ENCODE measurements at places on chromosomes 6 and 20. TPM values are rescaled to one million over a fixed set of nuclear protein-coding genes. Genes with fewer than 3 reads are reported as not detected.

GRCh38 chr20:40451552-40451951 lies 237.5 kb downstream of the MAFB start:
- no peak for DNase-seq

SRMS gene
- not detected for total RNA-seq

- DNase-seq = no peak
Observed at GRCh38 chr6:42726485-42727086, 4.2 kb upstream of the PRPH2 start.

GRCh38 chr20:38866265-38867061 lies 59.8 kb upstream of the FAM83D start:
- no peak for DNase-seq

- no peak for DNase-seq
Observed at GRCh38 chr20:41670631-41671030, 52.5 kb upstream of the CHD6 start.

SOX18 gene
- total RNA-seq = 2.4 TPM

DNA sequence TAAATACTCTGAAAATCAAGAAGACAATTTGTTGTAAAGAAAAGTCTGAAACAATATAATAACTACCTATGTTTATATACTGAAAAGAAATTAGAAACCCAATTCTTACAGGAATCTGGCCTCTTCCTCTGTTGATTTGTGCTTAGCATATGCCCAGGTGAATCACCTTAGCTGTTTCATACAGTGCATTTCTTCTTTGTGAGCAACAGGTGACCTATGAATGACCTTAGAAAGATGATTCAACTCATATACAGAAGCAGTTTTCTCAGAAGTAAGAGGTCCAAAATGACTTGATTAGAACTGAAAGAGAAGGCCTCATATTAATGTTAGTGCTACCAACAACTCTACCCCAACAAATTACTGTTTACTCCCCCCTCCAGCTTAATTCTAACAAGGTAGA lies 419.5 kb upstream of the ID4 start:
- no peak for DNase-seq

DNA sequence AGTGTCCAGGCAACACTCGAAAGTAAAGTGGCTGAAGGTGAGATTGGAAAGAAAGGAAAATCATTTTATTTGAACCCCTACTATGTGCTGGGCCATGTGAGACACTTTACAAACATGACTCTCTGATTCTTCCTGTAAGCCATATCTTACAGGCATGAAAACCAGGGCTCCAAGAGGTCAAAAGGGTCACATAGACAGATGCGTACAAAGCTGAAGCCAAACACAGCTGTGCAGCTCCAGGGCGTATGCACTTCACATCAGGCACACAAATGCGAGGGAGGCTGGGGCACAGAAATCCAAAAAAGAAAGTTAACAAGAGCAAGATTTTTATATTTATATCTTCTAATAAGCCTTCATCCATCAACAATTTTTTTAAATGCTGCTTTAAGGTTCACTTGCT lies 176.5 kb downstream of the PHACTR1 start:
- DNase-seq = no peak

RCAN2 gene
- 16.4 TPM for total RNA-seq

DNA sequence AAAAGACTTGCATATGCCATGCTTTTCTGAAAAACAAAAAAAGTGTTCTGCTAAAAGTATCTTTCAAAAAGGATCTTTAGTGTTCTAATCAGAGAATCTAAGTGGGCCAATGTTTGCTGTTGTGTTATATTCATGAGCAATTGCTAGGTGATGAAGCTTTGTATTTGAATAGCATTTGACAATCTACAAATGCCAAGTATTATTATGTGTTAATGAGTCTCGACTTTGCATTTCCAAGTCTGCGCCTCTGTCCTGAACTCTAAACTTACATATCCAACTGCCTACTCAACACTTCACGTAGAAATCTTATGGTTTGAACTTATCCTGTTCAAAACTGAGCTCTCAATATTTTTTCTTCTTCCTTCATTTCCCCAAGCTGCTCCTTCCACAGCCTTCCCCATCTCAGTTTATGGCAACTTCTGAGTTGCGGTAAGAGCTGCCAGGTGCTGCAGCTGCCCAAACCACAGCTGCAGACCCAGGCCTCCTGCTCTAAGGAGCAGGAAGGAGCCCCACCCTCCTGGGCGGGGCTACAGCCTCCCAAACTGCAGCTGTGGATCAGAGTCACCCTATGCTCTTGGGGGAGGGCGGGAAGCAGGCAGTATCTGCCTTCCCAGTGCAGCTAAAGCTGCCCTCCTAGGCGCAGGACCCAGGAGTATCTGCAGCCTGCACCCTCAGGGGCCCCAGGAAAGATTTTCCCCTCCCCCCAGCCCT lies 16.7 kb upstream of the MAK start:
- DNase-seq = no peak

SLC22A1 gene
- total RNA-seq = 1.2 TPM

BANF2 gene
- total RNA-seq = not detected

PI3 gene
- not detected for total RNA-seq

Measured in spinal cord (tissue), 10 donors.